ENCODE measurements at places on chromosomes 16 and 17.
A peak's percentile ranks its signal among the peaks of the same experiment; 100 is the strongest.

DNA sequence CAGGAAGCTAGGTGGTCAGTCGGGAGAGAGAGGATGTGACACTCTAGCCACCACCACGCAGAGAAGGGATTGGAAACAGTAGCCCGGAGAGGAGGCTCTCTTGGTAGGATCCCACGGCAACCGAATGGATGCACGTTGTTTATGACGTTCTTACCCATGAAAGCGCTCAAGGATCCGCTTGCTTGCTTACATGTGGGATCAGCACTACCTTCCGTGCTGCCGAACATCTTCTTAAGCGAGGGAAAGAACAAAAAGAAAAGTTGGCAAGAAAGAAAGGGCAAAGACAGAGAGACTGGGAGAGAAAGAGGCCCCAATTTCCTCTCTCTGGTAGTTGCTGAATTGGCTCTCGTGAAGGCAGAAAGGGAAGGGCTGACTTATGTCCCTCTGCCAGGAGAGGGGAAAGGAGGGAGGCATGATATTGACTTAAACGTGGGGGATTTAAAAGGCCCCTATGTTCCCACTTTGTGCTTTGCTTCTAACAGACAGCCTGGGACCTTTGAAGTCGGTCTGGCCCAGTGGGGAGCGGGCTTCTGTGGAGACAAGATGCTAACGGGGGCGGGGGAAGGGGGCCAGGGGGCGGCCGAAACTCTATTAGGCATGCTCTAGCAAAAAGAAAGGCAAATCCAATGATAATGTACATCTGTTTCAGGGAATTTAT lies 35.4 kb downstream of the SNX20 start:
- DNase-seq, result no peak

DNA sequence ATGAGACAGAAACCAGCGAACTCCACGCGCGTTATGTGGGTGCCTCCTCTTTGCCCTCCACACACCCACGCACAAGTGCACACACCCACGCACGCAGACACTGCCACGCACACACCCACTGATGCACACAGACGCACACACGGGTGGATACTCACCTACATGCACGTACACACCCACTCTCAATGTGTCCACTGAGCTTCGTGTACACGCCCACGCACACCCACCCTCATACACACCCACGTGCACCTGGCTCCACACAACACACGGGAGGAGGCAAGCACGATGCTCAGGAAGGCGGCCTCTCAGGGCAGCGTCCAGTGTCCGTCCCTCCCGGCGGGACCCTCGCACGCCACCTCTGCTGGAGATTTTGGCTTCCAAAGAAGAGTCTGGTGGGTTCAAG lies 4.2 kb downstream of the RFNG start:
- DNase-seq, result no peak

- no peak for DNase-seq
Observed at GRCh38 chr17:76707985-76708807, 2.6 kb downstream of the MXRA7 start.

DNA sequence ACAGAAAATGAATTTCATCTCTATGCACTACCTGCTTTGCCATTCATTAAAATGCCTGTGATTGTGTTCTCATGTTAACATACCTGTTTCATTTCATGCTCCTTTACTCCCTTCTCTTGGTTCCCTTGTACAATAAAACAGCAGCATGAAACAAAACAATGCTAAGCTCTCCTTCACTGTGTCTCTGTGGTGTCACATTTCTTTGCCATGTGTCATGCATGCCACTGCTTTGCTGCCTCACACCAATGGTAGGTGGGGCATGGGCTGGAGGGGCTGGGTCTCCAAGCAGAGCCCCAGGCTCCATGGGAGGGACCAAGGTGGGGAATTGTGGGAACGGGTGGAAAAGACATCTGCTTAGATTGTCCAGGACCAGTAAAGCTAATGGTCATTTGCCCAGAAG lies 83.6 kb downstream of the RGS9 start:
- DNase-seq, result no peak

GRCh38 chr16:27108826-27109665 lies 42.3 kb downstream of the C16orf82 start:
- DNase-seq, result no peak

DNA sequence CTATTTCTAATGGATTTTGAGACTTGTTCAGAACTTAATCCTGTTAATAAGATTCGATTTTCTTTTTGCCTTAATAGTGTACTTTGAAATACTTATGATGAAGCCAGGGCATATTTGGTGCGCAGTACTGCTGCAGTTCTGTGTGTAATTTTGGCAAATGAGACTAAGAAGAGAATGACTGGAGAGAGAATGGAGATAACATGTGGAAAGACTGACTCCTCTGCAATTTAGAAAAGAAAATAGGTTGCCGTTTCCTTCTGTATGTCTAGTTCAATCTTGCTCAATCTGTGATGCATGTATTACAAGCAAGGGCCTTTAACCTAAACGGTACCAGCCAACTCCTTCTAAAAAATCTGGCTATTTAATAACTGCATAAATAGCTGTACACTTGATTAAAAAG lies 285.1 kb upstream of the CDH11 start:
- DNase-seq, result no peak

GRCh38 chr16:78742501-78743283 lies 643.2 kb downstream of the WWOX start:
- DNase-seq, result peak; percentile 81

GRCh38 chr17:73643001-73643851 lies 1.0 kb downstream of the SDK2 start:
- DNase-seq, result no peak

GRCh38 chr16:25606069-25606468 lies 85.7 kb upstream of the HS3ST4 start:
- no peak for DNase-seq

DNA sequence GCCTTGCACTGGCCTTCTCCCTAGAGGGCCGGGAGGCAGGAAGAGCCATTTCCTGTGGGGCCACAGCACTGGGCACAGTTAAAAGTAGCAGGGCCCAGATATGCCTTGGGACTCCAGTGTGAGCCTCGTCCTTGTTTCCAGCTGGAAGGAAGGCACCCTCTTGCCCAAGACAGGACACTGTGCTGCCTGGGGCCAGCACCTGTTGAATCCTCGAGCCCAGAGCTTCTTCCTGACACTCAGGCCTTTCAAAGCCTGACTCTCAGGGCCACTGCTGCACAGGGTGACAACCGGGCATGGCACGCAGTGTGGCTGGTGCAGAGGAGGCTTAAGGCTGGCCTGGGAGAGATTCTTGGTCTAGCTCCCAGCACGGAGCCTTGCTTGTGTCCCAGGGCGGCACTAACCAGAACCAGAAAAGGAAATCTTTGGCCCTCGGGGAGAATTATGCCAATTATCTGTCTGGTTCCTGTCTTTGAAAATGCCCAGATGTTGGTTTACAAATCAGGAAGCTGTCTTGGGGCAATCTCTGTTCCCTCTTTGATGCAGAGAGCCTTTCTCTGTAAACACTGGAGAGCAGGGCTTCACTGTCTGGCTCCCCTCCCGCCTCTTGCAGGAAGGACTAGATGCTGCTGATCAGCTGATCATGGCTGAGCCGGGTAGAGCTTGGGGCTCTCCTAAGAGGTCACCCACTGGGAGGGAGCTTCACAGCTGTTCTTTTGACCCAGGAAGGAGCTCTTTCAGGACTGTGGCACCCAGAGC lies 11.1 kb downstream of the LDHD start:
- peak; percentile 26 for DNase-seq

DNA sequence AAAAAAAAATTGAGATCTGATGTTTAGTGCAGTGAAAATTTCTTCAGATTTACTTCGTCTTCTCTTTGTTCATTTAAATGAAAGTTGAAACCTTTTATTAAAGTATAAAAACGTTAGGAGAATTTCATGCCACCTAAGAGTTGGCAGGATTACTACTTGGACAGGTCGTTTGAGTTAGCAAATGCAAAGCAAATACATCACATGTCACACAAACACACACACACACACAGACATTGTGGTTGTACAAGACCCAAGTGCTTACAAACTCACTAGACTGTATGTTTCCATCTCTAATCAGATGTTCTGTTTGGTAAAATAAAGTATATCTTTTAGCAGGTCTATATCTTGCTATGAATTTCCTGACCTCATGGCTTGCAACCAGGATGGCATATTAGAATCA lies 185.6 kb upstream of the COX10 start:
- no peak for DNase-seq

- no peak for DNase-seq
Observed at GRCh38 chr17:8503807-8504206, 68.1 kb downstream of the NDEL1 start.

DNA sequence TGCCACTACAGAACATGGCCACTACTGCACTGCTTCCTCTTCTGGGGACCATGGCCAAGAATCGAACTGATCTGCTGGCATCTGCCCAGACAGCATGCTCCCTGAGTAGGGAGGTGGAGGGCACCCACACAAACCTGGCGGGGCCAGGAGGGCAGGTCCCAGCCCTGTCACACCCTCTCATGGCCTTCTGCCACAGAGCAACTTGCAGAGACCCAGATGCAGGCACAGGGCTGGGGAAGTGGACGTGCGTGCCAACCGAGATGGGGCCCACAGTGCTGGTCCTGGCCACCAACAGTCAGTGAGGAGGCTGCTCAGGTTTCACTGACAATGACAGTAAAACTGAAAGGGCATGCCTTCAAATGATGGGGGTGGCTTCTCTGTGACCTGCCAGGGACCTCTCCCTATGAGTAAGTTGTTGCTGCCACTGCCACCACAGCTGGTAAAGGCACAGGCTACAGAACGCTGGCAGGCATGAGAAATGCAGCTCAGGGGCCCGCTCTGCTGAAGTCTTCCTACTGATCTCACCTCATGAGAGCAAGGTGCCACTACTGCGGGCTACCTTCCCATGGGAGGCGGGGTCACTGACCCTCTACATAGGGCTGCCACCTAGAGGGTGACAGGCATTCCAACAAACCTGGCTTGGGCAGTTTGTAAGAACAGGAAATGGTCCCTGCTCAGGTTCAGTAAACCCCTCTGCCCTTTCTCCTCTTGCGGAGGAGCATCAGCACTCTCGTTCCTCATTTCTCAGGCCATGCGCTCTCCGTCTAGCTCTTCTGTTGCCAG lies 15.5 kb downstream of the HIC1 start:
- DNase-seq, result no peak

- DNase-seq, result no peak
Observed at GRCh38 chr17:51132964-51133319, 12.3 kb upstream of the SPAG9 start.

DNA sequence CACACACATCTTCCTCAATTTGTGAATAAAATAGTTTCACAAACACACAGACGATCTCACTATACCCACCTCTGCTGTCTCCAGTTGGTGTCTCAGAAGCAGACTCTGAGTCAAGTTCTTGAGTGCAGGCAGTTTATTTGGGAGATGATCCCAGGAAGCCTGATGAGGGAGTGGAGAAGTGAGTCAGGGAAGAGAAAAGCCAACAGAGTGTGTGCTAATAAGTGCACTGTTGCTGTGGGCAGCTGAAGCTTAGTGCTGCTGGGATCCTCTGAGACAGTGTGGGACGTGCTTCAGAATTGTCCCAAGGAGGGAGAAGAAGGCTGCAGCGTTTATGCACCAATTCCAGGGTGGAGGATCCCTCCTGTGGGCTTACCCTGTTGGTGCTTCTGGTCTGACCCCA lies 423.2 kb upstream of the C16orf82 start:
- DNase-seq, result no peak

DNA sequence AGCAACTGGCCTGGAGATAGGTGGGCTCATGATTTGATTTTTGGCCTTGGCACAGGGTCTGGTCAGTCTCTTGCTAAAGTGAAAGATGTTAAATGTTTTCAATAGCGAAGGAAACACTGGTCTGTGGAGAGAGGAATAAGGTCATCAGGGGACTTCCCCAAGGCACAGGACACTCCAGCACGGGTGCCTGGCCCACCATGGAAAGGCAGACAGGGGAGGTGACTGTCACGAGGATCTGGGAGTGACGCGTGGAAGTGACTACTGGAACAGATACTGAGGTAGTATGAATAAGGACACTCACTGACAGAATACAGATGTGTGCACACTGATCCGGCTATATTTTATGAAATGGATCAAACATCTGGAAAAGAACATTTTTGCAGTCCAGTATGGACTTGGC lies 16.7 kb upstream of the ICAM2 start:
- DNase-seq, result no peak

DNA sequence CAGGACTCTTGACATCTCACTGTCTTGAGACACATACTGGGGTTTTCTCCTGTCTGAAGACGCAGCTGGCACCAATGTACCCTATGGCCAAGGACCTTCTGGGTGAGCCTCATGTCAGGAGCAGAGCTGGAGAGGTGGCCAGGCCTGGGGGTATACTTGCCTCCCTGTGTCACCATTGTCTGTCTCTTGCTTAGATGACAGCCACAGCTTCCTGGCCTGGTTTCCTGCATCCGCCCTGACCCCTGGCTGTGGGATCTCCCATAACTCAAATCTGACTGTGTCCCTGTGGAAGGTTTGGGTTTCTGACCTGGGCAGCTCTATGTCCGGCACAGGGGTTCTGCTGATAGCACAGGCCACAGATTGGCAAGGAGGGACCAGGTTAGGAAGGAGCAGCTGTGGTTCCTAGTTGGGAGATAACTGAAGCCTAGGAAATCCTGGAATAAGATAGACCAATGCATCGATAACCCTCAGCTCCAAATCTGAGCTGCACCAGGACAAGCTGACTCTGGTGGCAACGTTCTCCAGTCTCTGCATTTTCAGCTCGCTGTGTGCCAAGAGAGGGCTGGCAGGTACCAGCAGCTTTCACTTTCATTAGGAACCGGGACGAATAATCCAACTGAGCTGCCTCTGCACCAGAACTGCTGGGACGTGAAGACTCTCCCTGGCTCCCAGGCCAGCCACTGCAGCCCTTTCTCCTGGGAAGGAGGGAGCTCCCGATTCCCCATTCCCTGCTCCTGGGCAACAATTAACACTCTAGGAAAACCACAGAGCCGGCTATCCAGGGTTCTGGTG lies 5.0 kb downstream of the DEXI start:
- DNase-seq, result no peak

- no peak for DNase-seq
Observed at GRCh38 chr16:46555951-46556350, 65.2 kb downstream of the SHCBP1 start.

GRCh38 chr16:59913666-59914065 lies 1179.5 kb upstream of the GOT2 start:
- DNase-seq, result no peak

DNA sequence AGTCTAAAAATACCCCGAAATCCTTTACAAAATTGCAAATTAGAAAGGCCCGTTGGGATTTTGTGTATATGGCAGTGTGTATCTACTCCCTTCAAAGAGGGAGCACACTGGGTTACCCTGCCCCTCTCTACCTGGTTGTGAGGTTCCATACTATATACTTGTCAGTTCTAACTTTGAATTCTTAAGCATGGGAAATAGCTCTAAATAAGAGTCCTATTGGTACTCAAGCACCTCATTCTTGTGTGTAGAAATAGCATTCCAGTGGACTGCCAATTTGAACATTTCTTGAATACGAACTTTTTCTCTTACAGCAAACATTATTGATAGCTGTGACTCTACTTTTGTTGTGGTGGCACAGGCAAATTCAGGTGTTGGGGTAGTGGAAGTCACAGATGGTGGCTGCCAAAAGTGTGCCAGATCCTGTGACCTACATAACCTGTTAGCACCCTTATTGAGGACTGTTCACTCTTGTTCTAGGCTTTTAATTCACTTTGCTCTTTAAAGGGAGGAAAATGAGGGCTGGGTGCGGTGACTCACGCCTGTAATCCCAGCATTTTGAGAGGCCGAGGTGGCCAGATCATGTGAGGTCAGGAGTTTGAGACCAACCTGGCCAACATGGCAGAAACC lies 16.1 kb downstream of the ESRP2 start:
- no peak for DNase-seq

GRCh38 chr16:53081032-53081424 lies 26.2 kb downstream of the CHD9 start:
- no peak for DNase-seq

GRCh38 chr16:3051494-3051893 lies 5.1 kb downstream of the MMP25 start:
- no peak for DNase-seq

- DNase-seq, result no peak
Observed at GRCh38 chr16:55835581-55835980, 2.7 kb upstream of the CES1 start.
